Right ventricle myocardium inferior (tissue), 1 donor: ENCODE measurements at places on chromosomes 5 and 9.

- DNase-seq = no peak
These were observed 214.2 kb downstream of the PRR16 start for GRCh38 chr5:120678279-120678678.

DNA sequence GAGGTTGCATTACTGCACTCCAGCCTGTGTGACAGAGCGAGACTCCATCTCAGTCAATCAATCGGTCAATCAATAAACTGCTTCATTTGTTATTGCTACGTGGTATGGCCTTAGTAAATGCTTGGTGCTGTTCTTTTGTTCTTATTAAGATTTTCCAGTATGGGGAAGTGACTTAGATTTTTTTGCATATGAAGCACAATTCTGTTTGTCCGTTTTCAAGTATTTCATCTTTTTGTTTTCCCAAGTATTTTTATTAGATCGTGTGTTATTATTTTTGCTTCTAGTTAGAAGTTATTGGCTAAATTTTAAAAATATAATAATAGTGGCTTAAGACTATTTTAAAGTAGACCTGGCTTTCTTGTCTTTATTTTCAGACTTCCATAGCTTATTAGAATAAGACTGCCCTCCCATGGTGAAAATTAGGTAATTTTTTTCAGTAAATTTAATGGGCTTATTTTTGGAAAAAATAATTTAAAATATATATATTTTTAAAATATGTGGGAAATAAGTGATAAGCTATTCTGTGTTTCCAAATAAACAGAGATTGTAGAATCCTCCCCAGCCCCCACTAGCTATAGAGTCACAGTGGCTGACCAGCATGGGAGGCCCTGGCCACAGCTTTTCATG, 14.7 kb upstream of the OMD start:
- DNase-seq = no peak

- DNase-seq = peak; percentile 68
These were observed 30.5 kb downstream of the ADAMTS2 start for GRCh38 chr5:179314606-179315355.

GRCh38 chr9:119903851-119904250, 534.6 kb upstream of the BRINP1 start:
- DNase-seq = no peak

DNA sequence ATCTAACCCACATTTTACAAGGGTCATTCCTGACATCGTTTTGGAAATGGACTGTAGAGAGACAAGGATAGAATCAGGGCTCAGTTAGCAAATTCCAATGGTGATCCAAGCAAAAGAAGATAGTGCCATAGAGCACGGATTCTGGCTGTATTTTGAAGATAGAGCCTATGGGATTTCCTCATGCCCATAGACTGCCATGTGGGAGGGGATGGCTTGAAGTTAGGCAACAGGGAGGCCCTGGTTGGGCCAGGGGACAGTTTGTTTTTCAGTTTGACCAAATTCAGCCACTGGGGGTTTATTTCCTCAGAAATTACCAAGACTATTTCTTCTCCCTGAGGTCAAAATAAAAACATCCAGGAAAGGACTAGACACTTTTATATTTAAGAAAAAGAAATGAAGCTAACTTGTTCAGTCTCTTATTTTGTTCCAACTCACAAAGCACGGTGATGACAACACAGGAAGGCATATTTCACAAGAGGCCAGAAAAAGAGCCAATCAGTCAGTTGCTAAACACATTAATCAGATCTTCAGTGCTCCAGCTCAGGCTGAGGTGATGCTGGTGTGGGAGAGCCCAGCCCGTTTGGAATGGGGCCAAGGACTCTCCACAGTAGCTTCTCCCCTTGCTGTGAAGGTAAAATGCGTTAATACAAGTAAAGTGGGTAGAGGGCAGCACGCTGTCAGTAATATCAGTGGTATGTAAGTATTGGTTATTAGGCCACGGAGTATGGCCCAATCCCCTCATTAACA, 4.4 kb upstream of the DCTN4 start:
- DNase-seq = peak; percentile 79

- no peak for DNase-seq
These were observed 711 bp upstream of the SUB1 start for GRCh38 chr5:32584646-32585045.

GRCh38 chr5:66807743-66808142, 211.6 kb downstream of the MAST4 start:
- DNase-seq = no peak

DNA sequence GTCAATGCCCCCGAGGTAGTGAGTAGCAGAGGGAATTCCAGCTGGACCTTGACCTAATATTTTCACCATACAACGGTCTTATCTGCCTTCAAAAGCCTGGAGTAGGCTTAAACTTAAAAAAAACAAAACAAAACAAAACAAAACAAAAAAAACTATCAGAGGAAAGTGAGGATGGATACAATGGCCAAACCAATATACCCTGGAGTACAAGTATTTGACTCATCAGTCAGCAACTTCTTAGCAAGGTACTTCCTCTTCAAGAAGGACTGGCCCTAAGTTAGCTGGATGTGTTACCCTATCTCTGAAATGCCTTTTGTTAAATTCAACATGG, 160.6 kb upstream of the GNA14 start:
- DNase-seq = no peak

DNA sequence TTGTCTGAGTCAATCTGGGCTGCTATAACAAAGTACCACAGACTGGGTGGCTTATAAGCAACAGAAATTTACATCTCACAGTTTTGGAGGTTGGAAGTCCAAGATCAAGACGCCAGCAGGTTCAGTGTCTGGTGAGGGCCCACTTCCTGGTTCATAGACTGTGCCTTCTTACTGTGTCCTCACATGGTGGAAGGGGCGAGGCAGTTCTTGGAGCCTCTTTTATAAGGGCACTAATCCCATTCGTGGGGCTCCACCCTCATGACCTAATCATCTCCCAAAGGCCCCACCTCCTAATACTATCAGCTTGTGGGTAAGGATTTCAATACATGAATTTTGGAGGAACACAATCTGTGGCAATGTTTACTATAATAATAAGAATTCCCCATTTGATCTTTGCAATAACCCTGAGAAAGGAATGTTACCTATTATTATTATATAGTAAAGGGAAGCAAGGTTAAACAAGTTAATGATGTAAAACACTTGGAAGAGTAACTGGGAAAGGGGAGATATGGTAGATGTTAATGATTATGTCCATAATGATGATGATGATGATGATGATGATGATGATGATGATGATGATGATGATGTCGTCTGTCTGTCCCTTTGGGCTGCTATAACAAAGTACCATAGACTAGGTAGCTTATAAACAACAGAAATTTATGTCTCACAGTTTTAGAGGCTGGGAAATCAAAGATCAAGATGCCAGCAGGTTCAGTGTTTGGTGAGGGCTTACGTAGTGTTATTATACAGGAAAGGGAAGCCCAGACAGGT, 40.8 kb downstream of the WHRN start:
- DNase-seq = no peak

GRCh38 chr5:111675201-111675934, 81.6 kb downstream of the NREP start:
- no peak for DNase-seq

- no peak for DNase-seq
These were observed 217.9 kb downstream of the SPOCK1 start for GRCh38 chr5:137281201-137281600.

DNA sequence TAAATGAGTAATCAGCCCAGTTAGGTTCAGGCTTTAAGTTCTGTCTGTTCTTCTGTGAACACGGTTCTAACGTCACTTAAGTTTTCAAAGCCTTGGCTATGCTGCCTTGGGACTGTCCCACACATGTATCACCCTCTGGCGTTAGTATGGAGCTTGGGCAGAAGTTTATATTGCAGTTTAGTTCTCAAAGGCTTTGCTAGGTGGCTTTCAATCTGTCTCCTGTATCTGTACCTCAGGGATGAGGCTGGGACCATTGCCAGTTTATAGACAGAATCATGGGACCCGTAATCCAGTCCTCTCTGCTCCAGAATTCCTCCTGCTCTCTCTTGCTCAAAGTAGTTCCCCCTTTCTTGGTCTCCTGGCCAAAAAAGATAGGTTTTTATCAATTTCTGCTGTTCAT, 12.1 kb downstream of the C9orf40 start:
- no peak for DNase-seq

- DNase-seq = no peak
These were observed 56.1 kb upstream of the ZNF300 start for GRCh38 chr5:150960791-150961396.

- no peak for DNase-seq
These were observed 136.9 kb upstream of the FBN2 start for GRCh38 chr5:128674837-128675446.

GRCh38 chr9:87381746-87382145, 115.9 kb upstream of the DAPK1 start:
- DNase-seq = no peak

DNA sequence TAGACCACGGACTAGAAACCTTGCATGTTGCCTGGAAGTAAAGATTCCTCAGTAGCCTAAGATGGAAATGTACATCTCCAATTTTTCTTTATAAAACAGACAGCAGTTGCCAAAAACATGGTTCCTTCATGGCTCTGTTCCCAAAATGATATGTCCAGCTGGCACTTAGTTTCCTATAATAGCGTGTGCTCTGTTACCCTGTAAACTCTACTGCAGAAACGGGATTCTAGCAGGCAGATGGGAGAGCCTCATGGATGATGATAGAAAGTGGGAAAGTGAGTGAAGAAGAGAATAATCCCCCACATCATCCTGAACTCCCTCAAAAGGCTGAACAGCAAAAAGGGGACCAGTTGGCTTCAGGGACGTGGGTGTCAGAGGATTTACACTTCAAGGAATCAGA, 118.2 kb downstream of the FRMD3 start:
- DNase-seq = no peak

GRCh38 chr9:31601666-31602065, 782.8 kb upstream of the ACO1 start:
- DNase-seq = no peak

DNA sequence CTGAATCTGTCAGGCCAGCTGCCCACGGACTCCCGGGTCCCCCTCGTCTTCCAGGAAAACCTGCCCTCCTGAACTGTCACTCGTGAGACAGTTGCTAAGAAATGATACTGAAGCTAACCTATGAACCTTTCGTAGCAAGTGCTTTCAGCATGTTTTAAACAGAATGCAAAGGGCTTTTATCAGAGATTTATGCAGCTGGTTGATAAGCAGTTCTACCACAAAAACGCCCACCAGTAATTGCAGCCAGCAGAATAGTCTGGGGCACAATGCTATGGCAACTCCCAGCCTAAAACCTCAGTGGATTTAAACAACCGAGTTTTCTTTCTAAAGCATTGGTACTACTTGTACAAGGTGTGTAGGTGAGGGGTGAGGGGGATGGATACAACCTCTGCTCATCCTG, 97.5 kb downstream of the IRX2 start:
- DNase-seq = no peak

DNA sequence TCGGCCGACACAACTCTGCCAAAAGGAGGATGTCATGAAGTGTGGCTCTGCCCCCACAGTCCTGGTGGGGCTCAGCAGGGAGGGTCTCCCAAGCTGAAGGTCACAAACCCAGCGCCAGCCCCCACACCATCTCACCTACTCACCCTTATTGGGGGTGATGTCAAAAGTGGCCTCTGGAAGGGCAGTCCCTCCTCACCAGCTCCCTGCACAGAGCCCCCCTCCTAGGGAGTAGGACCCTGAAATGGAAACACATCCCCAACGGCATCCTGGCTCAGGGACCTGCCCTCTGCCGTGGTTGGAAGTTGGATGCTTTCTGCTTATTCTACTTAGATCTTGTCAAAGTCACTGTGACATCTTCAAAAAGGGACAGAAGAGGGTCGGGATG, 89.5 kb downstream of the NSUN2 start:
- DNase-seq = no peak

- DNase-seq = no peak
These were observed 24.1 kb downstream of the ITK start for GRCh38 chr5:157204765-157205164.

- DNase-seq = no peak
These were observed 39.8 kb upstream of the SELENOP start for GRCh38 chr5:42851481-42851880.

DNA sequence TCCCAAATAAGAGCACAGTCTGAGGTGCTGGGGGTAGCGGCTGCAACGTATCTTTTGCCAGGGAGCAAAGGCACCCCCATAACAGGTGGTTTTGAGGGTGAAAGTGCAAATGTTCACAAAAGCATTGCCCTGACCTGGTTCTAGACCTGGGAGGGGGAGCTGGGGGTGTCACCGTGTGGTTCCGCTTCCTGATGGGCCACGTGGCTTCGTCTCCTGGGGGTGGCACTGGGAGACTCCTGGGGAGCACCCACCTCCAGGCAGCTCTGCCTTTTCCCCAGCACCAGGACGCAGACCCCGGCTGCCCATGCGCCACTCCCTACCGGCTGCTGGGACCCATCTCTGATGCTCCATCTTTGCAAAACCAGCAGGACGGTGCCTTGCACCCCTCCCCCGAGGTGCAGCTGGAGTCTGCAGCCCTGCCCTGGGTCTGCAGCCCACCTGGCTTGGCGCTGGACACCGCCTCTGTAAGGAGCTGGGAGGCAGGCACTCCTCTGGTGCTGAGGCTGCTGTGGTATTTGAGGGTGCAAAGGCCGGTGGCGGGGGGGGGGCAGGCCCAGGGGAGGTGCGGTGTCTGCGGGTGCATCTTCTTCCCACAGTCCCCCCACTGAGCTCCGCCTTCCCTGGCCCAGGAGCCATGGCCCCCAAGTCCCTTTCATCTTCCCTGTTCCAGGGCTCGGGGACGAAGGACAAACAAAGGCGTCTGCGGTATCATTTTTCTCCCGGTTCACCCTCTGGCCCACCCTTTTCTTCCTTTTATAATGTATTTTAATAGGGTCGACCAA, 29.8 kb upstream of the RXRA start:
- DNase-seq = peak; percentile 21

DNA sequence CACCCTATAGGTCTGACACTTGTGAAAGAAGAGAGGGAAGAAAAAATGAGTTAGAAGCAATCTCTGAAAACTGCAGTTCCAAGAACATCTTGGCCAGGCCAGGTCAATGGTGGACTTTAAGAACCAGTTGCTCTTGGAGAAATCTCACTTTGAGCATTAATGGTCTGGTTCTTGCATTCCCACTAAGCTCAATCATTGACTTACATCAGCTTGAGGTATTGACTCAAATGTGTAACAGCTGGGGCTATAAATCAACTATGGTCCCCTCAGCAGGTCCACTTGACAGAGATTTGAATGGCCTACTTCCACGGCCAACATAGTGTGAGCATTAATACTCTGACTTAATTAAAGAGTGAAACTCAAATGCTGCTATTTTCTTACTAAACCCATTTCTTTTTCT, 357.8 kb upstream of the RGMB start:
- no peak for DNase-seq

GRCh38 chr5:103793595-103794182, 231.1 kb upstream of the NUDT12 start:
- no peak for DNase-seq

GRCh38 chr5:112491257-112491656, 72.2 kb upstream of the EPB41L4A start:
- DNase-seq = no peak

- DNase-seq = no peak
These were observed 12.7 kb downstream of the TSPAN17 start for GRCh38 chr5:176659860-176660461.

DNA sequence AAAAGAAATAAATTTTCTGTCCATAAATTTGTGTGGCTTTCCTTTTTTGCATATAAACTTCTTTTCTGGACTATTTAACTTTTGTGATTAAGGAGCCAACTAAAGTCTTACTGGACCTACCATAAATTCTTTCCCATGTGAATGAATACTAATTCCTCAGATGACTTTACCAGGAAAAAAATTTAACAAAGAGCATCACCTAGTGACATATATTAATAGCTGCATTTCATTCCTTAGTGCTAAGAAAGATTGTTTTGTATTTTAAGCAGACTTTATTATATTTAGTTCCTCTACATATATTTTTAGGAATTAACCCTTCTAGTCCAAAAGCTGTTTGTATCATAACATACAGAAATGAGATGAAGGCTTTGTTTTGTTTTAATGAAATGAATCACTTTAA, 64.4 kb downstream of the C9orf85 start:
- no peak for DNase-seq

- no peak for DNase-seq
These were observed 404.0 kb upstream of the KIF2A start for GRCh38 chr5:61901997-61902396.
